ENCODE measurements at places on chromosomes 7 and 10. TPM values are rescaled to one million over a fixed set of nuclear protein-coding genes. Genes with fewer than 3 reads are reported as not detected.

CALML3 gene
- total RNA-seq = not detected

STEAP1B gene
- total RNA-seq = 0.69 TPM

MET gene
- total RNA-seq = 20.0 TPM

CRHR2 gene
- total RNA-seq = 0.22 TPM

TMEM176A gene
- total RNA-seq = 30.1 TPM

RPEL1 gene
- total RNA-seq = not detected

POLR2J3 gene
- 11.1 TPM for total RNA-seq

GRCh38 chr7:138226745-138227279, 150.6 kb downstream of the AKR1D1 start:
- DNase-seq = no peak

- DNase-seq = no peak
Measured at GRCh38 chr7:69643708-69644445, 45.6 kb downstream of the AUTS2 start.

DNA sequence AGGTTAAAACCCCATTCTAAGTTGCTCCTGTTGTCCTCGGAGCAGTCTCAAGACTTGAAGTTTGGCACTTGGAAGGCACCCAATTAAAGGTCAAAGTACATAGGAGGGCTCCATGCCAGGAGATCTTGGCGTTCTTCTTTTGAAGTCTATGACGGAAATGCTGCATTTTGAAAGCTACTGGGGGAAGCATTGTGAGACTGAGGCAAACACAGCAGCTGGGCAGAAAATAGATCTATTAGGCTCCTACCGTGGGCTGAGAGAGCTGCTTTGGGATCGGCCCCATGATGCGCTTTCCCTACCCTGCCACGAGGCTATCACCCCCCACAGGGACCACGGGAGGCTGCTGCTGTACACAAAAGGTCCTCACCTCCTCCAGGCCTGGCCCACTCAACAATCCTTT, 20.0 kb downstream of the KIAA1549 start:
- DNase-seq = no peak

GRCh38 chr10:44786286-44786850, 124.8 kb upstream of the TMEM72 start:
- no peak for DNase-seq

- no peak for DNase-seq
Measured at GRCh38 chr10:70621503-70622078, 19.1 kb upstream of the PRF1 start.

- no peak for DNase-seq
Measured at GRCh38 chr7:141585592-141586510, 34.6 kb downstream of the AGK start.

- DNase-seq = no peak
Measured at GRCh38 chr7:22980422-22980821, 33.5 kb downstream of the HYCC1 start.

DNA sequence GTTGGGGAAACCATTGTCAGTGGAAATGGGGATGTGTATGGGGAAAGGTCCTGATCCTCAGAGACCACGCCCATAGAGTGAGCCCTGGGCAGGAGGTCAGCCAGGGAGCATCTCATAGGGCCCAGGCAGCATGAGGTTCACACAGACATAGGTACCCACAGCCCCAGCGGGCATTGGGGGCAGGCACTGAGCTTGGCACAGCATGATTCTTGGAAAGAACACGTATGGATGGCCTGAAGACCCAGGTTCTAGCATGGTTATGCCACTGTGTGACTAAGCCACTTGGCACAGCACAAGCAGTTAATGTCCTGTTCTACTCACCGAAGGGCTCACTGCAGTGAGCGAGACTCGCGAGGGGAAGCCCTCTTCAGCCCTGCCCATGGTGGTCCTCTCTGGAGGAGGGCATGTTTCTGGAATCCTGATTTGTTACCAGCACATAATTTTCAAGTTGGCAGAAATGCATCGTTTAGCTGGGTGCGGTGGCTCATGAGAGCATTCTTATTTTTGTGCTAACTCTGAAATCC, 125.2 kb downstream of the UBE2H start:
- no peak for DNase-seq

Data from left ventricle myocardium superior (tissue), 1 donor.